A549 treated with RU486 at 1 μM for 4 hours (cell line): ENCODE measurements at places on chromosomes 1 and 21. TPM values are rescaled to one million over a fixed set of nuclear protein-coding genes. Genes with fewer than 3 reads are reported as not detected.

Gene TMEM61
- 0.35 to 0.42 TPM (median 0.38 TPM) in 4 of 5 replicates, not detected in the other for total RNA-seq

Gene LCE7A
- not detected in 5 replicates for total RNA-seq

Gene PAX7
- 0.52 to 0.65 TPM (median 0.60 TPM) in 5 replicates for total RNA-seq

Gene SV2A
- total RNA-seq = 0.06 to 0.19 TPM (median 0.13 TPM) in 5 replicates

Gene IRF6
- total RNA-seq = 0.08 to 0.18 TPM (median 0.10 TPM) in 5 replicates

Gene SZT2
- 4.9 to 7.9 TPM (median 6.6 TPM) in 5 replicates for total RNA-seq
